Neural progenitor cell (in vitro differentiated cells): ENCODE measurements at places on chromosomes 1 and 21. TPM values are rescaled to one million over a fixed set of nuclear protein-coding genes. Genes with fewer than 3 reads are reported as not detected.

DNA sequence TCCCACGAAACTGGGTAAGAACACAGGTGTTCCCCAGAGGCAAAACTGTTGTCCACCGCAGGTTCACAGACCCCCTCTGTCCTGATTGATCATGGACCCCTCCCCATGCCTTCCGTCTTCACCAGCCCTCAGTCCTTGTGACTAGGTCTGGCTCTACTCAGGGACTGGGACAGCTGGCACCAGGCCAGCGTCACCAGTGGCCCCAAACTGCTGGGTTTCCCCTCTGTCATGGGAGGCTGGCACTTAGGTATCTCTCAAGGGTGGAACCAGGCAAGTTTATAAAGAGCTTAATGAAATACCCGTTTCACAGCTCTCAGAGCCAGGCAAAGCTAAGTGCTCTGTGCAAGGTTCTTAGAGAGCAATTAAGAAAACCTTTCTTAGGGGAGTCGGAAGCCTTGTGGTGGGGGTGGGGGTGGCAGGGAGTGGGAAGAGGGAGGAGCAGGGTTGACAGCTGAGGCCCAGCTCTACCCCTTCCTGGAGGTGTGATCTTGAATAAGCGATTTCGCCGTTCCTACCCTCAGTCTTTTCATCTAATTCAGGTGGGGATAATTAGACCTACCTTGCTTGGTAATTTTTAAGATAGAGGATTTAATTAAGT, 35.0 kb upstream of the IFNLR1 start:
- no peak for DNase-seq
- H3K27me3 ChIP-seq = no peaks in the 10 kb centered on the region
- H3K36me3 ChIP-seq = no peaks in the 10 kb centered on the region
- no peak overlapping the region for H3K27ac ChIP-seq
- H3K4me3 ChIP-seq = no peak overlapping the region
- H3K4me1 ChIP-seq = no peaks in the 10 kb centered on the region

DRAXIN gene
- total RNA-seq = 27.1 and 31.3 TPM in 2 replicates

- H3K36me3 ChIP-seq = no peaks in the 10 kb centered on the region
- no peak for DNase-seq
- H3K4me1 ChIP-seq = peaks cover 14% of the 10 kb centered on the region
- no peak overlapping the region for H3K27ac ChIP-seq
Observed at GRCh38 chr1:185853739-185854138, 119.5 kb downstream of the HMCN1 start.

GRCh38 chr1:27872802-27873551, 633 bp downstream of the THEMIS2 start:
- H3K4me1 ChIP-seq = no peaks in the 10 kb centered on the region
- H3K27ac ChIP-seq = no peak overlapping the region
- H3K27me3 ChIP-seq = peaks cover 13% of the 10 kb centered on the region
- peak overlapping the region; percentile 86 for H3K4me3 ChIP-seq

GRCh38 chr1:57304591-57304990, 119.3 kb downstream of the DAB1 start:
- H3K36me3 ChIP-seq = no peaks in the 10 kb centered on the region
- H3K4me1 ChIP-seq = peaks cover 23% of the 10 kb centered on the region
- no peak for DNase-seq
- no peak overlapping the region for H3K27ac ChIP-seq

GBP5 gene
- not detected in 2 replicates for total RNA-seq

DNA sequence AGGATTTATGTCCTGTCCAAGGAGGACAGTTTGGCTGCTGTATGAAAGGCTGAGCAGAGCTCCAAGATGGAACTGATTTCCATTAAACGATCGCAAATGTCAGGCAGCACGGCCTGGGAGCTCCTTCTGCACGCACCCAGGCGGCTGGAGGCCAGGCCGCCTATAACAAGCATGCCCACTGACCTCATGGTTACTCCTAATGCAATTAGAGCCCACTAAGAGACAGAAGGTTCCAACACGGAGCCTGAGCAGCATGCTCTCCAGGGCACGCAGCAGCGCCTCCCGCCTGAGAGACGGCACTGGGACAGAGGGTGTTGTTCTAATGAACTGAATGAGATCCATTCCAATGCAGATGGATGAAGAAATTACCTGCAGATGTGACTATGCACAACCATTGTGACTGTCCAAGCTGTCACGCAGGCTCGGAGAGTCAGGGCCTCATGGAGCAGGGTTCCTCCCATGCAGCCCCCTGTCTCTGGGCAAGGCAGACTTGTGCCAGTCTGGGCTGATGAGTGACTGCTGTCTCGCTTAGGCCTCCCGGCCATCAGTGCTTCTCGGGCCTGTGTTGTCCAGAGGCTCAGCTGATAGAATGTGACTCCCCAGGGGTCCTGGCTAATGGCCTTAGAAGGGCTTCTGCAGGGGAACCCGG, 25.2 kb upstream of the CDCA8 start:
- peaks cover 19% of the 10 kb centered on the region for H3K4me1 ChIP-seq
- DNase-seq = peak; percentile 48
- H3K4me3 ChIP-seq = no peak overlapping the region

KRTAP11-1 gene
- not detected in 2 replicates for total RNA-seq

- no peak for DNase-seq
- peak overlapping the region; percentile 3 for H3K27ac ChIP-seq
- H3K4me3 ChIP-seq = peak overlapping the region; percentile 21
- H3K4me1 ChIP-seq = peaks cover 6% of the 10 kb centered on the region
- H3K27me3 ChIP-seq = no peaks in the 10 kb centered on the region
Observed at GRCh38 chr1:235972311-235972689, 92.6 kb downstream of the NID1 start.

ATAD3C gene
- not detected in 2 replicates for total RNA-seq

- no peak for DNase-seq
- H3K36me3 ChIP-seq = no peaks in the 10 kb centered on the region
- H3K4me1 ChIP-seq = peaks cover 46% of the 10 kb centered on the region
- H3K27ac ChIP-seq = no peak overlapping the region
- H3K4me3 ChIP-seq = no peak overlapping the region
Observed at GRCh38 chr1:206693029-206693428, 8.3 kb downstream of the MAPKAPK2 start.

DNA sequence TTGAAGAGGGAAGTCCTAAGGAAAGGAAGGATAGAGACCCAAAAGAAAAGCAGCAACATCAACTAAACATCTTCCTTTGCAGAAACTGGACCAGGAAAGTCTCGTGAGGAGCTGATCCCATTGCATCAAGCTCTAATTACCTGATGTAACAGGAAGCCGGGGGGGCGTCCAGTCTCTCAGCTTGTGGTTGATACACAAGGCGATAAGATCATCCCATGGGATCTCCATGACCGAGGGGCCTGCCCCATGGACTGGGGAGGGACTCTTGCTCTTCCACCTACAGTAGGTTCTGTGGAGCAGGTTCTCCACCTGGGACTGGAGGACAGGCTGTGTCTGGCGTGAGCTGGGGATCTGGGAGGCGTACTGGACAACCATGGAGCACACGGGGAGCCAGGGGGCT, 14.8 kb upstream of the LSS start:
- H3K4me3 ChIP-seq = no peak overlapping the region
- no peaks in the 10 kb centered on the region for H3K4me1 ChIP-seq
- DNase-seq = no peak
- H3K36me3 ChIP-seq = peaks cover 22% of the 10 kb centered on the region

GRCh38 chr1:1538334-1538733, 2.1 kb downstream of the TMEM240 start:
- DNase-seq = no peak
- no peaks in the 10 kb centered on the region for H3K36me3 ChIP-seq
- H3K27me3 ChIP-seq = no peaks in the 10 kb centered on the region
- H3K4me1 ChIP-seq = peaks cover 5% of the 10 kb centered on the region
- H3K4me3 ChIP-seq = no peak overlapping the region

- peak overlapping the region; percentile 70 for H3K4me3 ChIP-seq
- peak; percentile 55 for DNase-seq
- no peaks in the 10 kb centered on the region for H3K36me3 ChIP-seq
Observed at GRCh38 chr1:216722821-216723220, 408 bp downstream of the ESRRG start.

DNA sequence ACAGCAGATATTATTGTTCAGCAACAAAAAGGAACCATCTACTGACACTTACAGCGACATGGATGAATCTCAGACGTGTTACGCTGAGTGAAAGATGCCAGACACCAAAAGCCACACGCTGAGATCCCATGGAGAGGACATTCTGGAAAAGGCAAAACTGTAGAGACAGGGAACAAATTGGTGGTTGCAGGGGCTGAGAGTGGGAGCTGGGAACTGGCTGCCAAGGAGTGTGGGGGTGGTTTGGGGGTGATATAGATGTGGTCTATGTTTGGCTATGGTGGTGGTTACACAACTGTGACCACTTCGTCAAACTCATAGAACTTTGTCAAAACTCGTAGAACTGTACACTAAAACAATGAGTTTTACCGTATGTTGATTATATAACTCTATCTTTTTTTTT, 57.7 kb downstream of the RIPK4 start:
- H3K27me3 ChIP-seq = peaks cover 11% of the 10 kb centered on the region
- no peak overlapping the region for H3K27ac ChIP-seq
- peaks cover 12% of the 10 kb centered on the region for H3K4me1 ChIP-seq

JAM2 gene
- 1.9 and 3.5 TPM in 2 replicates for total RNA-seq

MR1 gene
- total RNA-seq = 0.03 TPM in 1 of 2 replicates, not detected in the other

- H3K4me3 ChIP-seq = peak overlapping the region; percentile 94
- peaks cover 23% of the 10 kb centered on the region for H3K4me1 ChIP-seq
- peak; percentile 65 for DNase-seq
- no peak overlapping the region for H3K27ac ChIP-seq
- H3K36me3 ChIP-seq = no peaks in the 10 kb centered on the region
- no peaks in the 10 kb centered on the region for H3K27me3 ChIP-seq
Observed at GRCh38 chr1:41241354-41241748, 755 bp downstream of the SCMH1 start.

DNA sequence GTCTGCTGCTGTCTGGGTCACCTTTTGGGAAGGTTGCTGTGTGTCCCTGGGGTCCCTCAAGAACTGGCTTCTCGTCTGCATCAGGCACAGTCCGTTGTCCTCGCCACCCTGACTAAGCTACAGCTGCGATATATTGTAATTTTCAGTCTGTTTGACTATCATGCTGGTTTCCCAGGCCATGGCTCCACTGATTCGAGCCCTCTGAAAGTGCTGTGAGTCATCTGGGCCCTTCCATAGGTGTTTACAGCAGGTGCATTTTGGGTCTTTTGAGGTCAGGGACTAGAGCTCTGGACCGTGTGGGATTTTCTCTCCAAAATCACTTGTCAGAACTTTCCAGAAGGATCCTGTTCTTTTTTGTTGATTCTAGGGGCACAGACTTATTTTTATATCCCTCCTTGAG, 52.8 kb downstream of the SPSB1 start:
- H3K27me3 ChIP-seq = no peaks in the 10 kb centered on the region
- no peaks in the 10 kb centered on the region for H3K36me3 ChIP-seq
- H3K4me3 ChIP-seq = no peak overlapping the region
- no peak for DNase-seq
- H3K27ac ChIP-seq = no peak overlapping the region

GRCh38 chr21:15839601-15840000, 109.8 kb downstream of the USP25 start:
- no peak overlapping the region for H3K27ac ChIP-seq
- no peak overlapping the region for H3K4me3 ChIP-seq
- H3K27me3 ChIP-seq = no peaks in the 10 kb centered on the region
- no peak for DNase-seq
- no peaks in the 10 kb centered on the region for H3K36me3 ChIP-seq

- no peaks in the 10 kb centered on the region for H3K27me3 ChIP-seq
- DNase-seq = no peak
- no peaks in the 10 kb centered on the region for H3K4me1 ChIP-seq
Observed at GRCh38 chr1:78645723-78646122, 3.9 kb upstream of the IFI44 start.

GRCh38 chr1:233905416-233906051, 1.1 kb downstream of the SLC35F3 start:
- H3K4me1 ChIP-seq = no peaks in the 10 kb centered on the region
- H3K4me3 ChIP-seq = peak overlapping the region; percentile 83
- DNase-seq = peak; percentile 48
- peaks cover 73% of the 10 kb centered on the region for H3K27me3 ChIP-seq
- no peak overlapping the region for H3K27ac ChIP-seq
- no peaks in the 10 kb centered on the region for H3K36me3 ChIP-seq

DNA sequence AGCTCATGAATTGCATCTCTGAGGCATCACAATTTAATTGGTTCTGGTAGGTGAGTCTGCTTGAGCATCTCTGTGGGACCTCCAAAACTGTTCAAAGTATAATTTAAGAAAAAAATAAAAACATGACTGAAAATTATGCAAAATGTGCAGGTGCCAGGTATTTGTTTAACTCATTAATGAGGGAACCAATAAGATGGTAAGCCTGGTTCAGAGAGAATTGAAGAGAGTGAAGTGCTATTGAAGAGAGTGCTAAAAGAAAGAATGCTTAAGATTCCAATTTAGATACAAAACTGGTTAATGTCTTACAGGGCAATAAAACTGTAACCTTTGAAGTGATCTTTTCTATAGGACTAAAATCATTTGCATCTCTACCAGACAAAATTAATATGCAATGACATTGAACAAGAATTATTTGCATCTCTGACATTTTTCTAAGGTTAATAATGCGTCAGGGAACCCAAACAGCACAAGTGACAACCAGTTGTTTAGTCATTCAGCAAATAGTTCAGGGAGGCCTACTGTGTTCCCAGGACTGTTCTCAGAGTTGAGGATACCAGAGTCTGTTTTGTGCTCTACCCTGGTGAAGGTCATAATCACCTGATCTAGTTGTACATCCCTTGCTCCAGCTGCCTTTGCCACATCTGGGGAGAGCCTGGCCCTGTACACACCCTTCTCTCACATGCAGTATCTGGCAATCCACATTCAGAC, 183.5 kb downstream of the PATJ start:
- no peaks in the 10 kb centered on the region for H3K27me3 ChIP-seq
- no peak for DNase-seq
- H3K36me3 ChIP-seq = no peaks in the 10 kb centered on the region
- no peak overlapping the region for H3K4me3 ChIP-seq

DNA sequence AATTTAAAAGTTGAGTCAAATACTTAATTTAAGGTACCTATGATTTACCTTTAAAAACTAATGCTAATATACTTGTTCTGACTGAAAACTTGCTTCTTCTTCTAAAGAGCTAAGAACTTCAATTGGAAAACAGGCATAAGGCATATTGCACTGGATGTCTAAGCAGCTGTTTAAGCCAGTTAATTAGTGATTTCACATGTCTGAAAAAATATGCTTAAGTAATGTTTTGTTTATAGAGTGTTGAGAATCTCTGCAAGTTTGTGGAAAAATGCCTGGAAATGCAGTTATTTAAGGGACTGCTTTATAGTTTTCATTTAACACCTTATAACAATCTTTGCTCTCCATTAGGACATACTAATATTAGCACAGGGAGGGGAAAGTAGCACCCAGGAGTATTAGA, 28.2 kb downstream of the UBE2U start:
- H3K4me1 ChIP-seq = no peaks in the 10 kb centered on the region
- no peaks in the 10 kb centered on the region for H3K36me3 ChIP-seq
- no peak overlapping the region for H3K27ac ChIP-seq
- no peak overlapping the region for H3K4me3 ChIP-seq

DNA sequence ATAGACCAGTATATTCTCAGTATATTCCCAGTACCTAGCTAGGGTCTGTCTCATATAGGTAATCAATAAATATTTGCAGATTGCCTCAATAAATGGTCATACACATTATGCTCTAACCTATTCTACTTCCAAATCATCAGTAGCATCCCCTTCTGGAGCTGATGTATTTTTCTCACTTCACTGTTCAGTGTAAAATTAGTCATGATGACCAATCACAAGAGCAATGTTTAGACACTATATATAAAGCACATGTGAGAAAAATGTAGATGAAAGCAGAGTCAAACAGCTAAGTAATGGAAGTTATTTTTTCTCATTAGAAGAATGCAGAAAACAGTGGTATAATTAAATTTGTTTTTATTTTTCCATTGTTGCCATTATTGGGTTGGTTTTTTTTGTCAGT, 34.7 kb downstream of the EPRS1 start:
- H3K27me3 ChIP-seq = no peaks in the 10 kb centered on the region
- no peak overlapping the region for H3K4me3 ChIP-seq
- peaks cover 9% of the 10 kb centered on the region for H3K36me3 ChIP-seq
- DNase-seq = no peak

VAV3 gene
- total RNA-seq = 1.1 and 1.7 TPM in 2 replicates
